Activated CD8-positive, alpha-beta T cell treated with anti-CD3 and anti-CD28 coated beads for 36 hours (primary cell): ENCODE measurements at places on chromosomes 4 and X. TPM values are rescaled to one million over a fixed set of nuclear protein-coding genes. Genes with fewer than 3 reads are reported as not detected.
A peak's percentile ranks its signal among the peaks of the same experiment; 100 is the strongest.

GRCh38 chr4:5051278-5052203, at the start of gene STK32B:
Gene STK32B (plus strand): TSS chr4:5051480.
- peak; percentile 51 for DNase-seq

DNA sequence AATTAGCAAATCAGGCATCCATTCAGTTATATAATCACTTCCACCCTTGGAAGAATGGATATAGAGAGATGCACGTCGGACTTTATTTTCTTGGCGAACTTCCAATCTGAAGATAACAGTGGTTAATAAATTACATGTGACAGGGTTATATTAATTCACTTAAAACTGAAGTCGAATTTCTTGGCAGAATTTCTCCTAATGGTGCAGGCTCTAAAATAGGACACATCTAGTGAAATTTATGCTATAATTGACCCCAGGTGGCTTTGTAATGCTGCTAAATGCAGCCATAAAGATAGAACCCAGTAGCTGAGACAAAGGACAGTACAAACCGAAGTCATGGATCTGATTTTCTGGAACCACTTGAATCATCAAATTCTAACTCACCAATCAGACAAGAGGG, 20.8 kb upstream of the SLC10A4 start:
- DNase-seq: no peak

DNA sequence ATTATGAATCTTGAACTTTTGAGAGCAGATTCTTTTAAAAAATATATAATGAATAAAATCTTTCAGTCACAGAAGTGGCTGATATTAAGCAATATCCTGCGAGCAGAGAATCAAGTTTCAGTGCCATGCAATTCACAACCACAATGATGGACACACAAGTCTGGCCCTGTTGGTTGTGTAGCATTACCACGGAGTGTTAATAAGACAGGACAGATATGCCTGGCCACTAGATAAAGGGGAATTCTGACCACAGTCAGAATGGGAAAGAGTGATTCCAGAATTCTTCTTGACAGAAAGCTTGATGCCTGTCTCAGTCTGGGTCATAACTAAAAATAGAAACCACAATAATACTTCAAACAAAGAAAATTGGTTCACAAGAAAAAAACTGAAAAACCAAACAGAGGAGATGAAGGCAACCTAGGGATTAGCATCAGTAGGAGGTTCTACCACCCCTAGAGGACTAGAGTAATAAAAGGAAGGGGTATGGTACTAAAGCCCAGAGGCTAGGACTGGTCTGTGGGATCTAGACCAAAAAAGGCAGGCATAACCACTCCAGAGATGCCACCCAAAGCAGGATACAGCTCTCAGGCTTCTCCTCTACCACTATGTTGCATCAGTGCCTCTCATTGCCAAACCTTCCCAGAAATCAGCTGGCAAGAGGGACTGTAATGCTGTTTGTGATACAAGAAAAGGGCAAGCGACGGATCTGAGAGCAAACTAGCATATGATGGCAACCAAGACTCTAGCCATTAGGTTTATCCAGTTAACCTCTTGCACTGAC, 59.0 kb downstream of the RNF150 start:
- DNase-seq: no peak

Gene PLXNB3
- 8.2 TPM for total RNA-seq

Gene HAND2
- total RNA-seq: not detected
